ENCODE measurements at places on chromosomes 12 and 14.

GRCh38 chr12:105156260-105156659 lies 48.7 kb downstream of the WASHC4 start:
- no peak for DNase-seq

DNA sequence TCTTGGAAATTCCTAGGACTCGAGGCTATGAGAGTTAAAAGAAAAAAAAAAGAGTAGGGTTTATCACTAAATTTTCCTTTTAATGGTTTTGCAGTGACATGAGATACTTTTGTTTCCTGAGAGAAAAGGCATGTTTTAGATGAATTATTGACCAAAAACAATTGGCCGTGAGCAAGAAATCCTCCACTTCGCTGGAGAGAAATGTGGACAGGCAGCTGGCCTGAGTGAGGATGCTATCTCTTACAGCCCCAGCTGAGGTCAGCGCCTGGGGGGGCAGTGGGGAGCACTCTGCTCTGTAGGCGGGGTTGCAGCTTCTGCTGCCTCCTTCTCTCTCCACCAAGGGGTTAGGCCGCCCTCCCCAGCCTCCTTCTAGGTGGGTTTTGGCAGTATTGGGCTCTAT lies 54.7 kb downstream of the PRIMA1 start:
- no peak for DNase-seq

GRCh38 chr12:50276912-50277671 lies 6.2 kb downstream of the LIMA1 start:
- no peak for DNase-seq

- DNase-seq: no peak
These were observed at the start of gene PRKCH for GRCh38 chr14:61321385-61322010. Gene PRKCH (plus strand): TSS chr14:61321579. CDS start chr14:61322102, 523 bp downstream.
